ENCODE measurements at places on chromosomes 1 and 21. TPM values are rescaled to one million over a fixed set of nuclear protein-coding genes. Genes with fewer than 3 reads are reported as not detected.

The TRABD2B gene
- total RNA-seq, result under 0.01 TPM

The CDK18 gene
- 2.2 TPM for total RNA-seq

The MAN1C1 gene
- under 0.01 TPM for total RNA-seq

The PLA2G2F gene
- not detected for total RNA-seq

The OR1C1 gene
- total RNA-seq, result not detected

The FNBP1L gene
- 25.7 TPM for total RNA-seq

The CYP2J2 gene
- 0.53 TPM for total RNA-seq

The PLEKHN1 gene
- 1.6 TPM for total RNA-seq

The AGMAT gene
- total RNA-seq, result 1.6 TPM

The GSTM2 gene
- 0.26 TPM for total RNA-seq

The CD84 gene
- total RNA-seq, result not detected

The COL18A1 gene
- 16.9 TPM for total RNA-seq

The FAAP20 gene
- total RNA-seq, result 14.2 TPM

The PYCR2 gene
- 35.3 TPM for total RNA-seq

The FCRL2 gene
- total RNA-seq, result not detected

The TDRD5 gene
- not detected for total RNA-seq

The PCSK9 gene
- total RNA-seq, result 5.8 TPM

The WDR47 gene
- total RNA-seq, result 16.8 TPM

The NOS1AP gene
- 0.26 TPM for total RNA-seq

The OR2T6 gene
- total RNA-seq, result not detected

The MPZ gene
- total RNA-seq, result under 0.01 TPM

The TRAF3IP3 gene
- not detected for total RNA-seq

The ARHGAP29 gene
- 7.9 TPM for total RNA-seq

The RAB4A gene
- total RNA-seq, result 33.4 TPM

The BCL10 gene
- total RNA-seq, result 31.3 TPM

The LCE1E gene
- not detected for total RNA-seq

The SPRR2G gene
- not detected for total RNA-seq

The LRRC7 gene
- total RNA-seq, result not detected

The ATP1A1 gene
- total RNA-seq, result 123 TPM

The DNAI4 gene
- total RNA-seq, result 4.6 TPM

The NR0B2 gene
- total RNA-seq, result not detected

The KCND3 gene
- under 0.01 TPM for total RNA-seq

The RIMKLA gene
- total RNA-seq, result not detected

The KPRP gene
- total RNA-seq, result not detected

The SLC16A4 gene
- total RNA-seq, result 34.2 TPM

The RAB7B gene
- total RNA-seq, result 4.9 TPM

The UTS2 gene
- total RNA-seq, result 0.26 TPM

The LCE1A gene
- not detected for total RNA-seq

The PDXK gene
- 591 TPM for total RNA-seq

The KRTAP20-4 gene
- not detected for total RNA-seq
